CD14-positive monocyte (primary cell): ENCODE measurements at places on chromosomes 13 and 19.

DNA sequence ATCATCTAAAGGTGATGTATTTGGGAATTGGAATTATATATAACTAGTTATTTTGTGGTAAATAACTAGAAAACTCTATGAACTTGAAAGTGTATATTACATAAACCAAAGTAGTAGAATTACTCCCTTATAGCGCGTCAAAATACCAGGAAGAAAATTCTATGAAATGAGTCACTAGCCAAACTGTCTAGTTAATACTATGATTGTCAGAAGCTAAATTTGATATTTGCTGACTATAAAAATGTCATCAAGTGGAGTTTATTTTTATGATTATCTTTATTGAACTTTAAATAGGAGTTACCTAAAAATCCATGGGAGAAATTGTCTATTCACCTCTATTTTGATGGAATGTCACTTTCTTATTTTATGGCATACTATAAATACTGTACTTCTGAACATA, 100.6 kb downstream of the RNF17 start:
- DNase-seq = no peak

- no peak for DNase-seq
Observed at GRCh38 chr13:91456837-91457236, 58.4 kb downstream of the GPC5 start.

DNA sequence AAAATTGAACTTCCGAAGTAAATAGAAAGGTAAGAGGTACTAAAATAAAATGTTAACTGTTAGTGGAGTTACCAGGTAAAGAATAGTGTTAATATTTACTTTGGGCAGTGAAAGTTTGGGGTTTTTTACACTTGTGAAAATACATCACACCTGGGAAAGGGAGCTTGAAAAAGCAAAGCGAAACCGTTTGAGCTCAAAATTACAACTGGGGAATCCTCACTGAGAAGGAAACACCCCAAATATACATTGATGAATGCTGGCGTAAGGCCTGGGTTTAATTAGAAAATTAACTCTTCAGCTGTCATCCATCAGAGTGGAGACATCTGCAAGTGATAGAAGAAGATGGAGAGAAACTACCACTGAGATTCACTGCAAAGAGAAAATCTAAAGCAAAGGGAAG, 1153.0 kb downstream of the SLITRK5 start:
- no peak for DNase-seq

- DNase-seq = peak; percentile 30
Observed at GRCh38 chr13:78978381-78978998, 319.5 kb upstream of the OBI1 start.
